ENCODE measurements at places on chromosomes 16 and 17.

- DNase-seq: no peak
These were observed 119.5 kb downstream of the SALL1 start for GRCh38 chr16:51031598-51031997.

- no peak for DNase-seq
These were observed 11.4 kb downstream of the CNP start for GRCh38 chr17:41977991-41978390.

GRCh38 chr17:42286411-42287221 is 1.7 kb upstream of the STAT5A start:
- DNase-seq: no peak

DNA sequence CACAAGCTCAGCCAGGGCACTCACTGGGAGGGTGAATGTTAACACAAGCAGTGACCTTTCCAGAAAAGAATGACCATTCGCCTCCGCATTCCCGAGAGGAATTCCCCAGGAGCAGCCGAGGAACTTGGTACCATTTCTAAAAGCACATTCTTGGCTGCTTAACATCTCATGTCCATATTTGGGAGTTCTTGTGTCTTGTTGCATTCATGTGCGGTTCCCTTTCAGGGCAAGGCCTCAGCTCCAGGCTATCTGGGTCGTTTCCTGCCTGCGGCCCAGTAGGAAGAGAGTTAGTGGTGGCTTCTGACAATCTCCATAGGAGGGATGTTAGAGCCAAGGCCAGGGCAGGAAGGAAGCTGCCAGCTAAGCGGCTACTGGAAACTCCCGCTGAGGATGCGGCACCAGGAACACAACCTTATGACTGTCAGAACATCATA is 27.8 kb upstream of the MEAK7 start:
- no peak for DNase-seq

- no peak for DNase-seq
These were observed 393 bp downstream of the ANKRD11 start for GRCh38 chr16:89489898-89490438.

GRCh38 chr17:28392491-28392890 is 13.5 kb downstream of the SLC46A1 start:
- no peak for DNase-seq

GRCh38 chr16:53052519-53053501 is at the start of gene CHD9NB:
Gene CHD9NB (minus strand): TSS chr16:53052897. CDS start chr16:53044158, 8,739 bp downstream.
- no peak for DNase-seq

DNA sequence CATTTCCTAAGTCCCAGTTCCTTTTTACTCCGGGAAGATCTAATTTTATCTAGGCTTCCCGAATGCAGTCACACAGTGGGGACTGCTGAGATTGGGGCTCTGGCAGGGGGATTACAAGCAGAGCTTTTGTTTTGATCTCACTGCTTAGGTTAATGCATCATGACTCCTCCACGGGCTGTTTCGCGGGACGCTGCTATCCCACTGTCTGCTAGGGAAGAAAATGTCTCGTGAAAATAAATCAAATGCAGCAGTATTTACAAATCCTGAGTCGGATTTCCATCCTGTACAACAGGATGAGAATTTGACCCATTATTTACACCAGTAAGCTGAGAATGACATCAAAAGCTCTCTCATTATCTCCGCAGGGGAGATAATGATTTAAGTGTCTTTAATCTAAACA is 83.8 kb downstream of the CDH11 start:
- DNase-seq: no peak

- no peak for DNase-seq
These were observed 18.8 kb downstream of the AXIN2 start for GRCh38 chr17:65542610-65543009.

DNA sequence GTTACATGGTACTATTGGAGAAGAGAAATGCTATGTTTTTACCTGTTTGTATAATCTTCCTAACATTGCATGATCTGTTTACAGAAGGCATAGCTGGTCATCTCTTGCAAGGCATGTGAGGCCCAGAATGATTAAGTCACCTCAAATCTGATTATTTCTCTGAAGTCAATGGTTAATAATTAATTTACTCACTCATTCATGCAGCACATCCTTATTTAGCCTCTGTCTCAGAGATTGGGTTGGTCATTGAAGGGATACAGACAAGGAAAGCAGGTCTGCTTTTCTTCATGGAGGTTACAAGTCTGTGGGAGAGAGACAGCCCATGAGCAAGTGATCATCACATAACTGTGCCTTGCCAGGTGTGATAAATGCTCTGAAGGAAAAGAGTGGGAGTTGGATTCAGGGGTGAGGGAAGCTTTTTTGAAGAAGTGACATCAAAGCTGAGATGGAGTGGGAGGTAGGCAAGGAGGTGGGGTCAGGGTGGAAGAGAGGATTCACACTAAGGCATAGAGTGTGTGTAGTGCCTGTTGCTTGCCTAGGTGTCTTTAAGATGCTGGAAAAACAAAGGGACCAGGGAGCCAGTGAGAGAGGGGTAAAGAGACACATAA is 16.3 kb upstream of the RBFOX1 start:
- DNase-seq: no peak

DNA sequence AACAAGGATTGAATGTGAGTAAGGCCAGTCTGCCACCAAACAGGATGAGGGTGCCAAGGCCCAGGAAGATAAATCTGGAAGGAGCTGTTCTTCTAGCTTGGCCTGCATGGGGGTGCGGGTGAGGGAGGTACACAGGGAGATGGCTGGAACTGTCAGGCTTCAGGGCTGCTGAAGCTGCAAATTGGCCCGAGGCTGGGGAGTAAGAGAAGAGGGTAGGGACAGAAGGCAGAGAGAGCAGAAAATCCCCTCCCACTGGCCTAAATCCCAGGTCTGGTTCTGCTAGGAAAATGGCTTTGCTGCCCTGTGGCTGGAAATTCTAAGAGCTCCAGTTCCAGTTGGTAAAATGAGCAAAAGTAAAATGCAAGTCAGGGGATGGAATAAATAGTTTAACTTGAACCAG is 87.9 kb downstream of the CCDC182 start:
- DNase-seq: no peak
